ENCODE measurements at places on chromosomes 7 and 10. TPM values are rescaled to one million over a fixed set of nuclear protein-coding genes. Genes with fewer than 3 reads are reported as not detected.

DNA sequence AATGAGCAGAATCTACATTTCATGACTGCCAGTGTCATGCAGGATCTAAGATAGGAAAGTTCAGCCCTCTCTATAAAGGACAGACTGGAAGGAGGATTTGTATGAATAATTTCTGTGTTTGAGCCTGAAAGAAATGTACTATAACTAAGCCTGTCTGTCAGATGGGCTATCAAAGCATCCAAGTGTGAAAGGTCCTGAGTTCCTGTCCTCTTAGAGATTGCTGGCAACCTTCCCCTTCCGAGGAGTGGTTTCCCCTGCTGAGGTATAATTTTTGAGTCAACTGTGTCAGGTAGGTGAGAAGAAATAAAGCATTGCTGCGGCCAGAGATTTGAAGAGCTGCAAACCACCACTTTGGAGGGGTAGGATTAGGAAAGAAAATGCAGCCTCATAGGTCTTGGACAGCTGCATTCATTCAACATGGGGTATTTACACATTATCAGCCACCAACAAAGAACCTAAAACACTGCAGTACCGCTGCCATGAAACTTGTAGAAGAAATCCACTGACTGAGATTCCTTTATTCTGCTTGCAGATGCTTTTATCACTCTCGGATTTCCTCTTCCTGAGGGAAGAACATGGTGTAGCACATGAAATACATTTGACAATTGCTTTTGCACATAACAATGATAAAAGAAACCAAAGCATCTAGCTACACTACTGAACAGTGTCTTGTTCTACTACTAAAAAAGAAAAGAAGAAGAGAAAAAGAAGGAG, 189.1 kb downstream of the DGKI start:
- no peak for DNase-seq

Gene YKT6
- total RNA-seq: 54.7 TPM

Gene ANKRD26
- 6.7 TPM for total RNA-seq

GRCh38 chr7:45653209-45653907, 79.2 kb downstream of the ADCY1 start:
- DNase-seq: no peak

GRCh38 chr7:135772639-135773222, 24.1 kb upstream of the FAM180A start:
- DNase-seq: no peak

DNA sequence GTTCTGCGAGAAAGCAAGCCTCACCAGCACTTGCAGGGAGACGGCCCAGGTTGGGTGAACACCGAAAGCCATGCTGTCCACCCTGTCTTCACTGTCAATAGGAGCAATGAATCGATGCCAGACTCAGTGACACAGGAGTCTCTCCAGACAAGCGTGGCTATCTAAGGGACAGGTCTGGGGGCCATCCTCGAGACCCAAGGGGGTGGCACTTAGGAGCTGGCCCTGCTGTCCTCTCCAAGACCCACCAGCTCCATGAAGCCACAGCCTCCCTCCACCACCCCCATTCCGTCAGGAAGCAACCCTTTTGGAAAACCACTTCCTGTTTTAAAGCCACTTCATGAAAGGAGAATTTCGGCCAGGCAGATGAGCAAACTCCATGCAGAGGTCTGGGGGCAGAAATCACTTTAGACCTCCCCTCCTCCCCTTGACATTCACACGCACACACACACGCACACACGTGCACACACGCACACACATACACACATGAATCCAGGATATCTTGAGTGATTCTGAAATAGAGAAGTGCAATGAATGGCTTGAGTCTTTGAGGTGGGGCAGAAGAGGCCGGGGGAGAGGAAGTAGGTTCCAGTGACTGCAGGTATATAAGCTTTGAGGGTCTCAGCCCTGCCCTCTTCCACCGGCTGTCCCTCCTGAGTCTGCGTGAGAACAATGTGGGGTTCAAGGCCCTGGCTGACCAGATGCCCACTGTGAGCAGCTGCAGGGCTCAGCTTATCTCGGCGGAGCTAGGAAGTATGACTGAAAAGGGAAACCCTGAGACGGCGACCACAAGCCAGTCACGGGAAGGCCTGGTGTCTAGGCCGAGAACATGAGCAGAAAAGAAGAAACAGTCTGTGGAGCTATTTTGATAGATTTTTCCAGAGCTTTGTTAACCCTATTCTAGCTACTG, 25.0 kb downstream of the RGS10 start:
- DNase-seq: no peak

GRCh38 chr10:74163319-74164068, 12.5 kb downstream of the ADK start:
- no peak for DNase-seq

Gene SLC26A4
- 1.0 TPM for total RNA-seq

Gene FKBP9
- total RNA-seq: 113 TPM

DNA sequence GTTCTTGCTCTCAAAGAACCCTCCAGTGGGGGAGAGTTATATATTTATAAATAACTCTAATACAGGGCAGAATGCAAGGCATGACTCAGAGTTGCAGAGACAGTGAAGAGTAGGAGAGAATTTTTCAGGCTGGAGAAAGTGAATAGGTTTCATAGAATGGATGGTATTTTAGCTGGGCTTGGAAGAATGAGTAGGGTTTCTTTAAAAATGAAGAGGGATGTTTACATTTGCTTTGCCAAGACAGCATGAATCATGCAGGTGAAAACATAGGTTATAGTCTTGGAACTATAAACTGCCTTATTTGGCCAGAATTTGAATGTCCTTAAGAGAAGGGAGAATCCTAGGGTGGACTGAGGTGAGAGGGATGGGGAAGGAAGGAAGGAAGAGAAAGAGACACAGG, 124.8 kb downstream of the CPED1 start:
- DNase-seq: no peak

Gene ZNF800
- total RNA-seq: 34.9 TPM

- DNase-seq: no peak
These were observed 172.2 kb downstream of the CDK14 start for GRCh38 chr7:90768301-90768700.

Gene BTAF1
- total RNA-seq: 28.6 TPM

DNA sequence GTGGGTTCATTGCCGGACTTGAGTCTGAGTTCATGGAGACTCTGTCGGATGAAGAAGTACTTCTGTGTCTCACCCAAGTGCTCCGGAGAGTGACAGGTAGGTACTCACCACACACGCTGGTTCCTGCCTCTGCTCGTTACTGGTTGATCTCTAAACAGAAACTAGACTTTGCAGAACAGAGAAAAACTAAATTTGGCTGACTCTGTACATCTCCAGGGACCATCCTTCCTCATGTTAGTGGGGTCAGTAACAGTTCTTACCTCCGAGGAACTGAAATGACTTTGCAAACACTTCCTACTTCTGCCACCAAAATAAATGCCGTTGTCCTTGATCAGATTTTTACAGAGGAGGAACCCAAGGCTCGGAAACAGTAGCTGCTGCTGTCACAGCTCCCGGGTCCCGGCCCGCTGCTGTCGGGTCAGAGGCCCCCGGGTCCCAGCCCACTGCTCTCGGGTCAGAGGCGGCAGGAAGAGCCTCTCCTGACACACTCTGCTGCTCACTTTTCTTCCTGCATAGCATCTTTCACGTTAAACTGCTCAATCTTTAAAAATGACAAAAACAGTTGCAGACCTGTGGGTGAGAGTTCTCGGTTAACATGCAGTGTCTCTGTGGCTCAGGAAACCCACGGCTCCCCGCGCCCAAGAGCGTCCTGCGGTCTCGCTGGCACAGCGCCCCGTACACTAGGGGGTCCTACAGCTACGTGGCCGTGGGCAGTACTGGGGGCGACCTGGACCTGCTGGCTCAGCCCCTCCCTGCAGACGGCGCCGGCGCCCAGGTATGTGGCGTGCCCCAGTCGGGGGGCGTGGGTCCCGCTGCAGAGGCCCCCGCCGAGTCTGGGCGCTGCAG, 4.8 kb upstream of the MTG1 start:
- DNase-seq: peak; percentile 70

DNA sequence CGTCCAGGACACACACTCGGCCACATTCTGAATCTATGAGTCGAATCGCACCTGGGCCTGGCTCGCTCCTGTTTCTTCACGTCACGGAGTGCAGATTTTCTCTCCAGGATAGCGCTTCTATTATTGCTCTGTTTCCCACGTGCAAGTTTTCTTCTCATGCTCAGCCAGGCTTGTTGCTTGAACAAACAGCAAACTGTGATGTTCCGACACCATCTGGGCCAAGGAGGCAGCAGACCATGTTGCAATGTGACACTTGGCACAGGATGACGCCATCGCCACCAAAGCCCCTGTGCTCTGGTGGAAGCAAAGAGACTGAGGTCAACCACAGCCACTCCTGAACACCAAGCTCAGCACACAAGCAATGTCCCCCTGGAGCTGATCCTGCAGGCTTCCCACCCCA, 507.1 kb upstream of the ADARB2 start:
- no peak for DNase-seq

Gene IGFBP3
- 87.0 TPM for total RNA-seq

- DNase-seq: no peak
These were observed 83.1 kb upstream of the NPVF start for GRCh38 chr7:25311346-25311745.

DNA sequence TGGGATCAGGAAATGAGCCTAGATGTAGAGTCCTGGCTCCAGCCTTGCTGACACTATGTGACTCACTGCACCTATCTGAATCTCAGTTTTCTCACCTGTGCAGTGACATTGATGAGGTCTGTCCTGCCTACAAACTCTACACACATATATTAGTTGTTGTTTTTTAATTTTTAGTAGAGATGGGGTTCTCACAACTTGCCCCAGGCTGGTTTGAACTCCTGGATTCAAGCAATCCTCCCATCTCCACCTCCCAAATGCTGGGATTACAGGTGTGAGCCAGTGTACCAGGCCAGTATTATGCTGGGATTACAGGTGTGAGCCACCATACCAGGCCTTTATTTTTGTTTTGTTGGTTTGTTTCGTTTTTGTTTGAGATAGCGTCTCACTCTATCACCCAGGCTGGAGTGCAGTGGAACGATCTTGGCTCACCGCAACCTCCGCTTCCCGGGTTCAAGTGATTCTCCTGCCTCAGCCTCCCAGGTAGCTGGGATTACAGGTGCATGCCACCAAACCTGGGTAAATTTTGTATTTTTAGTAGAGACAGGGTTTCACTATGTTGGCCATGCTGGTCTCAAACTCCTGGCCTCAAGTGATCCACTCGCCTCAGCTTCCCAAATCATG, 11.8 kb upstream of the DDIT4 start:
- no peak for DNase-seq

DNA sequence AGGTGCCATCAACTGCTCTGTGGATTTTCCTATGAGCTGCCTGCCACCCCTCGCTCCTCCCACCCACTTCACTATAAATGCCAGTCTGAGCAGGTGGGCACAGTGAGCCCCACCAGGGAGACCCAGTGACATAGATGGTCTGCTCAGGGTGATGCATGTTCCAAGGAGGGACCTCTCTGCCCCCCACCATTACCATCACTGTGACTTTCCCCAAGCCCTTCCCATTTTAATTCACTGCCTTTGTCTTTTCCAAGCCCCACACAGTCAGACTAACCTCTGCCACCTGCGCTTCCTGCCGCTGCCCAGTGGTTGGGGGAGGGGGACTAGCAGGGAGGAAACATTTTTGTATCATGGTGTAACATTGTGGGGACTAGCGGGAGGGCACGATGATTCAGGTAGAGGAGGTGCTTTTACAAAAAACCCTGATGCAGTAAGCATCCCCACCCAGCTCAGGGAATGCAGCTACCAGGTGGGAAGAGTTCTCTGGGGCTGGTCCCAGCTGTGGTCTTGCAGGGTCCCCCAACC, 24.6 kb downstream of the PRSS2 start:
- no peak for DNase-seq

Gene ASB10
- total RNA-seq: not detected

Gene FOXI2
- not detected for total RNA-seq

DNA sequence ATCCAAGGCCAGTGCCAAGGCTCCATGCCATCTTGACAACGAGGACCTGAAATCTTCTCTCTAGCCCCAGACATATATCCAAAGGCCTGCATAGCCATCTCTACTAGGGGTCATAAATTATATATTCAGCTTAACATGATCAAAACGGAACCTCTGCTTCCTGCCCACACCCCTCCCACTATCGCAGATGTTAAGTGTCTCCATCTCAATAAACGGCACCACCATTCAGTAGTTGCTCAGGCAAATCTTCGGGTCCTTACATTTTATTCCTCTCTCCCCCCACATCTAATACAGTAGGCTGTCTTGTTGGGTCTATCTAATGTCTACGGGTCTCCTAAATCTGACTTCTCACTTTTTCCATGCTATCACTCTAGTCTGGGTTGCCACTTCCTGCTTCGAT, 201.1 kb upstream of the PLXNA4 start:
- no peak for DNase-seq

Gene AP5Z1
- total RNA-seq: 48.9 TPM

DNA sequence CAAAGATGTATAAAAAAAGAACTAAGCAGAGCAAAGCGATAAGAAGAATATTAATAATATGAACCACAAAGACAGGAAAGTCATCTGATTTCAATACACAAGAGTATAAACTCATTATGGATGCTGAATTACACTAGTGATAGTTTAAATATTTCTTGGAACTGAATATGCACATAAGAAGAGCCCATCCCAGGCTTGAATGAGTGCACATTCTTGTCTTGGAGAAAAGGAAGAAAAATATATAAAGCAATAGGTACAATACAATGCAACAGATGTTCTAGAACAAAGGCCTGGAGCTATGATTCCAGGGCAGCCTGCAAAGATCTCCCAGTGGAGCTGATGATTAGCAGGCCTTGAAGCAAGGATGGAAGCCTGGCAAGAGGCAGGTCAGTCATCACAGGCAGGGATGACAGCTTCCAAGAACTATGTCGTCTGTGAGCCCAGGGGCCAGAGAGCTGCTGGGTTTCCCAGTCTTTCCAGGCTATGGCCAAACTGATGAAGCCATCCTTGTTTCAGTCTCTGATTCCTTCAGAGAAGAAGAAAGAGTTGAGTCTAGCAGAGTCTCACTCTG, 277.6 kb downstream of the KCNMA1 start:
- no peak for DNase-seq

GRCh38 chr10:95308389-95309302, 17.8 kb upstream of the PDLIM1 start:
- DNase-seq: peak; percentile 85

Gene PTF1A
- not detected for total RNA-seq

DNA sequence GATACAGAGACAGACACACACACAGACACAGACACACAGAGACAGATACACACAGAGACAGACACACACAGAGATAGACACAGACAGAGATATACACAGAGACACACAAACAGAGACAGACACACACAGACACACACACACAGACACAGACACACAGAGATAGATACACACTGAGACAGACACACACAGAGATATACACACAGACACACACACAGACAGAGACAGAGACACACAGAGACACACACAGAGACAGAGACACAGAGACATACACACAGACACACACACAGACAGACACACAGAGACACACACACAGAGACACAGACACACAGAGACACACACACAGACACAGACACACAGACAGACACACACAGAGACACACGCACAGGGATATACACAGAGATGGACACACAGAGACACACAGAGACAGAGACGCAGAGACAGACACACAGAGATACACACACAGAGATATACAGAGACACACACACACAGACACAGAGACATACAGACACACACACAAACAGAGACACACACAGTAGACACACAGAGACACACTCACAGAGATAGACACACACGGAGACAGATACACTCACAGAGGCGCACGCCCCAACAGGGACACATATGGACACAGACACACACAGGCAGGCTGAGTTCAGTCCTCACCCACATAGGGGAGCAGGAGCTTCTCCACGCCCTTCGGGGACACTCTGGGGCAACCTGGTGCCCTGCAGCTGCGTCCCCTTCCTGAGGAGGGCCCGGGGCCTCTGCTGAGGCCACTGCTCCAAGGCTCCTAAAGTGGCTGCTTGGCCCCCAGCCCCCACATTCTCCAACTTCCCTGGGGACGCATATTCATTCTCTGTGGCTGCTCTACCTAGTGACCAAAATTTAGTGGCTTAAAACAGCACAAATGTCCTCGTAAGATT, 10.3 kb upstream of the PPP2R2D start:
- no peak for DNase-seq
